ENCODE measurements at places on chromosomes 7 and 10.

GRCh38 chr10:117320050-117320665, 55.1 kb downstream of the PDZD8 start:
- no peak for DNase-seq

- DNase-seq = no peak
These were observed 41.1 kb downstream of the SUGCT start for GRCh38 chr7:40175725-40176510.

- no peak for DNase-seq
These were observed 639.5 kb downstream of the ANKRD7 start for GRCh38 chr7:118863966-118864365.

DNA sequence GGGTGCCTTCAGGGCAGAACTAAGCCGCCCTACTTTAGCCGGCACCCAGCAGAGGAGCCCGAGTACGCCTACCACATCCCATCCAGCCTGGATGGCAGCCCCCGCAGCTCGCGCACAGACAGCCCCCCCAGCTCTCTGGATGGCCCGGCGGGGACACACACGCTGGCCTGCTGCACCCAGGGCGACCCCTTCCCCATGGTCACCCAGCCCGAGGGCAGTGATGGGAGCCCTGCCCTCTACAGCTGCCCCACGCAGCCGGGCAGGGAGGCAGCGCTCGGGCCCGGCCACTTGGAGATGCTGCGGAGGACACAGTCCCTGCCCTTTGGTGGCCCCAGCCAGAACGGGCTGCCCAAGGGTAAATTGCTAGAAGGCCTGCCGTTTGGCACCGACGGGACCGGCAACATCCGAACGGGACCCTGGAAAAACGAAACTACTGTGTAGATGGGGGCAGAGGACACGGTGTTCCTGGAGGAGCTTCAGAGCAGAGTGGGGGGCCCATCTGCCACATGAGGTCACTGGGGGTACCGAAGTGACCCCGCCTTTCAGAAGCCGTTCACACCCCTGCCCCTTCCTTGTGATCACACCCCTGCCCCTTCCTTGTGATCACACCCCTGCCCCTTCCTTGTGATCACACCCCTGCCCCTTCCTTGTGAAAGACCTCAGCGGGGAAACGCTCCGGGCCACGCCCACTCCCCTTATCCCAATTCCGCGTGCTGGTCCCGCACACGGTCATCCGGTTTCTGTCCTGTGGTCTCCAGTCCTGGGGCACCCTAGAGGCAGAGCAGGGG, 30.8 kb upstream of the KNDC1 start:
- no peak for DNase-seq

DNA sequence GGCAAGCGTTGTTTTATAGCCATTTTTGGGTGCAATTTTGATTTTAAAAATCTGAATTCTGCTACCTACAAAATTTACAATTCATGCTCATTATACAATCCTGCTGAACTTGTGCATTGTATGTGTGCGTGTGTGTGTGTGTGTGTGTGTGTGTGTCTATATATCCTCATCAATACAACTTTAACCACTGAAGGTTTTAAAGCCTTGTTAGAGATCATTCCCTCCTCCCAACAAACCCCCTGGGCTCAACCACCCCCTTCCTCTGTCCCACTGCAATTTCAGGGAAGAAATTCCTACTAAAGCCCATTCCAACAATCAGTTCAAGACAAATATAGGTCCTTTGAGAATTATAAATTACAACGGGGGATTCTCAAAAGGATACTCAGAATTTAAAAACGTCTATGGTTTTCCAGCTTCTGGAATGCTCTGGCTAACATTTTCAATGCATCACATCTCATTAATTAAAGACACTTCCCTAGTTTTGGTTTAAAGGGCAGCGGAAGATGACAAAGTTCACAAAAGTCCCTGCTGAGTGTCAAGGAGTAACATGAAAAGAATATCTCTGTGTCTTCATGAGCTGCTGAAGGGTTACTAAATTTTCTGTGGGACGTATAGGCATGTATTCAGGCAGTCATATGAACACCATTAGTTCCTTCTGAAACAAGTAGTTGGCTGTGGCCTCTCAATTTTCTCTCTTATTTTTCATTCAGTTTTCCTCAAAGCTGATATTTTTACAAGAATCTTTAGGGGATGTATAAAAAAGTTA, 889 bp upstream of the SEMA3A start:
- DNase-seq = no peak

GRCh38 chr7:47438411-47439029, 143.4 kb downstream of the TNS3 start:
- no peak for DNase-seq

- DNase-seq = no peak
These were observed 62.7 kb downstream of the USP6NL start for GRCh38 chr10:11548768-11549099.
